Smooth muscle cell of the pulmonary artery (primary cell): ENCODE measurements at places on chromosomes 7 and 10. TPM values are rescaled to one million over a fixed set of nuclear protein-coding genes. Genes with fewer than 3 reads are reported as not detected.

SORCS1 gene
- 0.20 TPM in 1 of 2 replicates, not detected in the other for total RNA-seq

GIMAP1 gene
- 0.03 TPM in 1 of 2 replicates, not detected in the other for total RNA-seq

INMT gene
- total RNA-seq: 12.0 and 13.1 TPM in 2 replicates

FRAT2 gene
- 3.3 and 4.2 TPM in 2 replicates for total RNA-seq

STEAP1 gene
- total RNA-seq: 48.2 and 62.2 TPM in 2 replicates

CPA2 gene
- total RNA-seq: not detected in 2 replicates

NUTM2B gene
- 0.30 and 0.39 TPM in 2 replicates for total RNA-seq

CHCHD2 gene
- 166 and 200 TPM in 2 replicates for total RNA-seq

CCDC136 gene
- 6.3 and 7.5 TPM in 2 replicates for total RNA-seq

GRM3 gene
- not detected in 2 replicates for total RNA-seq

CHAT gene
- not detected in 2 replicates for total RNA-seq

CHRM2 gene
- 3.0 and 8.7 TPM in 2 replicates for total RNA-seq
